ENCODE measurements at places on chromosomes 6 and 20.

DNA sequence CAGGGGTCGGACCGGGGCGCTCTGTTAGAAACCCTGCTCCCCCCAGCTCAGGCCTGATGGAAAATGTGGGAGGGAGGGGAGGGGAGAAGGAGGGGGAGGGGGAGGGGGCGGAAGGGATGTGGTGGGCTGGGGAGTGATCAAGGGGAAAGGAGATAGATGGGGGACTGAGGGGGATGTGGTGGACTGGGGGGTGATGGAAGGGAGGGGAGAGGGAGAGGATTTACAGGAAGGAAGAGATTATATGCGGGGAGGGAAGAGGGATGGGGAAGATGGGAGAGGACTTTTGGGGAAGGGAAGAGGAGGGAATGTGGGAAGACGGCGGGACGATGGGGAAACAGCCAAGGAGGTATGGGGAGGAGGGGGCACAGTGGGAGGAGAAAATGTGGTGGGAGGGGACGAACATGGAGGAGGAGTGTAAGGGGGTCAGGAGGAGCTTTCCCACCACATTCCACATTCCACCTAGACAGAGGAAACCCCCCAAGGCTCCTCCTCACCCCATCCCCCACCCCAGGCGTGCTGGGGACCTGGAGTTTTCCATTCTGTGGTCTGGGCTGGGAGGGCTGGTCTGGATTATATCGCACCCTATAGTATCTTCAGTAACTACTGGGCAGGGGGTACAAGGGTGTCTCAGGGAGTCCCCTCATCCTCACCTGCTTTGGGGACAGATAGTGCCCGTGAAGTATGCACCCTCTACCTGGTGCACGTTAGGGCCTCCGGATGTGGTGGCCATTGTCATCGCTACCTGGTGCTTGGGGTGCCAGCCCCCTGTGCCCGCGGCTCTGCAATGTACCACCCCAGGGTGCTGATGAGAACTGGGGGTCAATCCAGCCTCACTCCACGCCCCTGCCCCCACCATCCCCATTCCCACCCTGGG lies 578 bp upstream of the PTGIS start:
- DNase-seq = no peak

DNA sequence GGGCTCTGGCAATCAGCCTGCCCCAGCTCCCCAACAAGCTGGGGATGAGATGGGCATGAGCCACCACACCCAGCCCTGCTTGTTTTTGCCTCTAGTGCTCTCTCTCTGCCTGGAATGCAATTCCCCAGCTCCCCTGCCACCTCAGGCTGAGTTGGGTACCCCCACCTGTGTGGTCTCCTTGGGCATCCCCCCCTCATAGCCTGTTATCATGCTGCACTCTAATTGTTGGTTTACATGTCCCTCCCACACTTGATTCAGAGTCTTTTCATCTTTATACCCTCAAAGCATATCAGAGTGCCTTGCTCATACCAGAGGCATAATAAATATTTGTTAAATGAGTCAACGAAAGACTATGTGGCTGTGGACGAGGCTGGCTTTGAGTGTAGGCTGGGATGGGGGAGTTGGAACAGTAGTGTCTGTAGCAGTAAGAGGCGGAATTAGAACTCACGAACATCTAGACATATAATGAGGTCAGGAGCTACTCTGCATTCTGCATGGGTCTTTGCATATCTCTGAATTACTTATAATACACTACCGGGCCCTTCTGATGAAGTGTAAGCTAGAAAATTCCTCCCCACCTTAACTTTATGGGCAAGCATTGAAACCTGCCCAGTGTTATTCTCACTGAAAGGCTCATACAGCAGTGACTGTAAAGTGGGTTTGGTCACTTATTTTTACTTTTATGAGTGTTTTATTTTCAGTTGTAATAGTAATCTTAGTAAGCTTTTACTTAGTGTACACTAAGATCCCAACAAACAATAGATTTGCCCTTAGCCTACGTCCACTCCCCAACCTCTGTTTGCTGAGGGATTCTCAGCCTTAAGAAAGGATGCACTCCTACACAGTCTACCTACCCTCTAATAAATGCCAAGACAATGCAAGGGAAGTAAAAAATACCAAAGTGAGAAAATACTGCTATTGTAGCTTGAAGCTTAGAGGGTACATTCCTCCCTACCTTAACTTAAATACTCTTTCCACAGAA lies 58.7 kb downstream of the EDN1 start:
- DNase-seq = no peak

DNA sequence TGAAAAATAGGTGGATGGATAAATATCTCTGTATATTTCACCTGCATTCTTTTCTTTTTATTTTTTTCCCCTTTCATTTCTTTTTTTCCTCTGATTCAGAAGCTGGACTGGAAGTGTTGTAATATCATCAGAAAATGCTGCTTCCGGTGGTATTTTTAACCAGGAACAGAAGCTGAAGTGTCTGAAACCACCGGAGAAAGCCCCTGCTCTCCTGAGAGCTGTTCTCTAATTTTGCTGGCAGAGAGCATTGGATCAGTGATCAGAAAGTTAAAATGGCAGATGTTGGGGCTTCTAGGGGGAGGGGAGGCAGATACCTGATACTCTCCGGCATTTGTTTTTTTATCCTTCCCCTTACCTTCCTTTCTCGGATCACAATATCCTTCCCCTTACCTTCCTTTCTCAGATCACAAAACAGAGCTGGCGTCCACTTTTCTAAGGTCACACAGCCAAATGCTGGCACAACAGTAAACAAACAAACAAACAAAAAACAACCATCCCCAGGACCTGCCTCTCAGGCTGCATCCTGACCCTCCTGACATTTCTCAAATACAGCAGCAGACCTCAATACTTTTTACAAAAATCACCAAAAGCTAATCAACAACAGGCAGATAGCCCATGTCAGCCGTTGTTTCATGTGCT lies 143.2 kb upstream of the ZNF217 start:
- DNase-seq = no peak

- DNase-seq = no peak
Observed at GRCh38 chr6:40500227-40500626, 86.9 kb downstream of the LRFN2 start.

GRCh38 chr6:143529095-143529494 lies 17.6 kb upstream of the FUCA2 start:
- DNase-seq = no peak

DNA sequence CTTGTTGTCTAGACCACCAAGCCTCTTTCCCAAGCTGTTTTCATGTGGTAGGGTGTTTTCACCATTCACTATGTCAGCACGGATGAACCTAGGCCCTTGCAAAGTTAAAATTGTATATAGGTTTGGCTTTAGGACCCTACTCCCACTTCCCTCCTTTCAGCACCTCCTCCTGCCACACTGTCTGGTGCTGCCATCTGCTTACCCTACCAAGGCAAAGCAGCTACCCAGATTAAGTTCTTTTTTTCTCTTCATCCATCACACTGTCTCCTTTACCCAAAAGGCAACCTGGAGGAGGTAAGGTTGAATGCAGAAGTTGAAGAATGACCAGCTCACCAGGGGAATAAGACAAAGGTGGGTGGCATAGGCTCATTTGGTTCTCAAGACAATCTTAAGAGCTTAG lies 184.0 kb downstream of the CDC5L start:
- DNase-seq = no peak

DNA sequence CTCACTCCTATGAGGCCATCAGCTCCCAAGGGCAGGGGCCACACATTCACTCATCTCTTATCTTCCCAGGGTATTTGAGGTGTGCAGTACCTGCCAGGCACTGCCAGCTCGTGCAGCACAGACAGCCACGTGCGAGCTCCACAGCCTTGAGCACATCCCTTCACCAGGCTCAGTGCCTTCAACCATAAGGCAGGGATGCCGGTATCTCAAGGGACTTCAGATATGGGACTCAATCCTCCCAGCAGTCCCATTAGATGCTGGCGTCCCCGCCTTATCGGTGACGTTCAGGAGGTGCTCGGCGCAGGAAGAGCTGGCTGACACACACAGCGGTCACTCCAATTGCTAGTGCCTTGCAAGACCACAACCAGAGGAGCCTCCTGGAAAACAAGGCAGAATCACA lies 47.0 kb downstream of the EZR start:
- no peak for DNase-seq
